ENCODE measurements at places on chromosomes 11 and 22. TPM values are rescaled to one million over a fixed set of nuclear protein-coding genes. Genes with fewer than 3 reads are reported as not detected.
A peak's percentile ranks its signal among the peaks of the same experiment; 100 is the strongest.

- no peaks in the 10 kb centered on the region for H3K27me3 ChIP-seq
- peak overlapping the region; percentile 3 for H3K27ac ChIP-seq
- peaks cover 34% of the 10 kb centered on the region for H3K4me1 ChIP-seq
- H3K4me3 ChIP-seq, result no peak overlapping the region
Observed at GRCh38 chr22:32796865-32797573, 4.5 kb upstream of the TIMP3 start.

DNA sequence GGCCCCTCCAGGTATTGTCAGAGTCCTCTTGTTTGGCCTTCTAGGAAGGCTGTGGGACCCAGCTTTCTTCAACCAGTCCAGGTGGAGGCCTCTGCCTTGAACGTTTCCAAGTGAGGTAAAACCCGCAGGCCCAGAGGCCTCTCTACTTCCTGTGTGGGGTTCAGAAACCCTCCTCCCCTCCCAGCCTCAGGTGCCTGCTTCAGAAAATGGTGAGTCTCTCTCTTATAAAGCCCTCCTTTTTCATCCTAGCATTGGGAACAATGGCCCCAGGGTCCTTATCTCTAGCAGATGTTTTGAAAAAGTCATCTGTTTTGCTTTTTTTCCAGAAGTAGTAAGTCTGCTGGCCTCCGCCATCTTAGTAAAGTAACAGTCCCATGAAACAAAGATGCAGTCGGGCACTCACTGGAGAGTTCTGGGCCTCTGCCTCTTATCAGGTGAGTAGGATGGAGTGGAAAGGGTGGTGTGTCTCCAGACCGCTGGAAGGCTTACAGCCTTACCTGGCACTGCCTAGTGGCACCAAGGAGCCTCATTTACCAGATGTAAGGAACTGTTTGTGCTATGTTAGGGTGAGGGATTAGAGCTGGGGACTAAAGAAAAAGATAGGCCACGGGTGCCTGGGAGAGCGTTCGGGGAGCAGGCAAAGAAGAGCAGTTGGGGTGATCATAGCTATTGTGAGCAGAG, at the start of gene CD3E:
Gene CD3E (plus strand): TSS at position 163 of the 681 bp plus-strand sequence. CDS start 223 bp downstream, at position 386.
- no peak within 1 kb of the TSS for H3K4me3 ChIP-seq
- no peak within 1 kb of the TSS for H3K27ac ChIP-seq
- no peak for DNase-seq
- no peaks in the 10 kb centered on the region for H3K4me1 ChIP-seq
- no peaks in the 10 kb centered on the region for H3K36me3 ChIP-seq

Gene GRAMD1B
- 9.0 TPM for total RNA-seq

DNA sequence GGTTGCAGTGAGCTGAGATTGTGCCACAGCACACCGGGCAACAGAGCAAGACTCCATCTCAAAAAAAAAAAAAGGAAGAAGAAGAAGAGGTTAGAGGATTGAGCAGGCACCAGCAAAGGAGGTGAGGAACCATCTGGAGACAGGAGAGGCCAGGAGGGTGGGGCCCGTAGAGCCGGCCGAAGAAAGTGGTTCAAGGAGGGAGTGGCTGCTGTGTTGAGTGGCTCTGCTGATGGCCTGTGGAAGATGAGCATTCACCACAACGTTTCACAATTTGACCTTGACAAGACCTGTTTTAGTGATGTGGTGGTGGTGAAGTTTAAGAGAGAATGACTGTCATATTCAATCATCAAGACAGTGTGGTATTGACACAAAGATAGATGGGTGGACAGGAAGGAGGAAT, 6.8 kb upstream of the CTSD start:
- H3K27ac ChIP-seq, result no peak overlapping the region
- no peaks in the 10 kb centered on the region for H3K36me3 ChIP-seq
- H3K4me1 ChIP-seq, result peaks cover 13% of the 10 kb centered on the region
- no peak overlapping the region for H3K4me3 ChIP-seq
- DNase-seq, result no peak

GRCh38 chr11:72493426-72494108, 59.2 kb upstream of the CLPB start:
- H3K27me3 ChIP-seq, result no peaks in the 10 kb centered on the region
- no peak overlapping the region for H3K27ac ChIP-seq
- no peaks in the 10 kb centered on the region for H3K36me3 ChIP-seq
- peaks cover 5% of the 10 kb centered on the region for H3K4me1 ChIP-seq
- no peak overlapping the region for H3K4me3 ChIP-seq
- no peak for DNase-seq

DNA sequence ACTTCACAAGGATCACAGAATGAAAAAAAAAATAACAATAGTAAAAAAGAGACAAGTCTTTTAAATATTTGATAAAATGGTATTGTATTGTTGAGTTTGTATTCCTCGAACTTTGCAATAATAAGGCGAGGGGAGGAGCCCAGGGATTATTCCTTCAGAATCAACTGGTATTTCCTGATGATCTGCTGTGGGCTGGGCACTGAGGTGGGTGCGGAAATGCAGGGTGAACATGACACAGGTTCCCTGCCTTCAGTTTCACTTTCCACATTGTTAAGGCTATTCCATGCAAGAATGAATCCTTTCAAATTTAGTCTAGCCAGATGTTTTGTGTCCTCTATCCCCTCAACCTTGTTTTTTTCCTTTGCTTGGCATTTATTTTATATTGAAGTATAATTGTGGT, 2.1 kb upstream of the EIF3M start:
- no peak for DNase-seq
- H3K36me3 ChIP-seq, result no peaks in the 10 kb centered on the region
- no peak overlapping the region for H3K27ac ChIP-seq
- H3K27me3 ChIP-seq, result no peaks in the 10 kb centered on the region
- no peak overlapping the region for H3K4me3 ChIP-seq
- peaks cover 23% of the 10 kb centered on the region for H3K4me1 ChIP-seq

DNA sequence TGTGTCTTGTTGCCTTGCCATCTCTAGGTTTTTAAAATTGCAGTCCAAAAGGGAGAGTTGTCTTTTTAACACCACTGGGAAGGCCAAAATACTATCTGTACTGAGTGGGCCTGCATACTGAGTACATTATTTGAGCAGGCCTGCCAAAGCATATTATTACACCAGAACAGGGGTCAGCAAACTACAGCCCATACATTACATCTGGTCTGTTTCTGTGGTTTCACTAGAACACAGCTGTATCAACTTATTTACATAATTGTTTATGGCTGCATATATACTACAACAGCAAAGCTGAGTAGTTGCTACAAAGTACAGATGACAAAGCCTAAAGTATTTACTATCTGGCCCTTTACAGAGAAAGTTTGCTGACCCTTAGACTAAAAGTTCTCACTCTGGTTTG, 74.0 kb downstream of the USP35 start:
- H3K27ac ChIP-seq, result no peak overlapping the region
- no peaks in the 10 kb centered on the region for H3K36me3 ChIP-seq
- DNase-seq, result no peak
- H3K4me3 ChIP-seq, result no peak overlapping the region

DNA sequence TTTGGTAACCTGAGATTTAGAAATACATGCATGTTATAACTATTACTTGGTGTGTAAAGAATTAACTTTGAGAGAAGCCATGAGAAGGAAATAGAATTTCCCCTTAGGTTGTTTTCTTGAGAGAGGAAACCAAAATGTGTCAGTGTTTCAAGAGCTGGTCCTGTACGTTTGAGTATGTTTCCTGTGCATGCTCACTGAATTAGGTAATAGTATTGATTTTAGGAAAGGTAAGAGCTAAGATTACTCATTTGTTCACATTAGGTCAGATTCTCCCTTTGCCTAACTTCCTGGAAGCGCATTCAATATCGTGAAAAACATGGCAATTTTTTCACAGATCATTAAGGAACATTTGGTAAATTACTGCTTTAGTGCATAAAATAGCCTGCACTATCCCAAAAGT, 49.3 kb upstream of the RDX start:
- H3K27me3 ChIP-seq, result no peaks in the 10 kb centered on the region
- no peak for DNase-seq
- no peaks in the 10 kb centered on the region for H3K36me3 ChIP-seq
- H3K4me3 ChIP-seq, result no peak overlapping the region
- peaks cover 17% of the 10 kb centered on the region for H3K4me1 ChIP-seq

Gene BTG4
- total RNA-seq, result not detected

GRCh38 chr11:44427432-44427831, 117.5 kb upstream of the ALX4 start:
- no peak for DNase-seq
- peaks cover 58% of the 10 kb centered on the region for H3K27me3 ChIP-seq
- no peak overlapping the region for H3K27ac ChIP-seq
- no peaks in the 10 kb centered on the region for H3K36me3 ChIP-seq

Gene PKP3
- total RNA-seq, result 65.7 TPM

Gene MUC2
- total RNA-seq, result 0.04 TPM

Gene IGF2
- 3,275 TPM for total RNA-seq

- H3K4me3 ChIP-seq, result no peak overlapping the region
- peaks cover 13% of the 10 kb centered on the region for H3K4me1 ChIP-seq
- no peaks in the 10 kb centered on the region for H3K27me3 ChIP-seq
- no peaks in the 10 kb centered on the region for H3K36me3 ChIP-seq
Observed at GRCh38 chr22:30121960-30122359, 41.7 kb downstream of the HORMAD2 start.

GRCh38 chr22:30287648-30288418, 1.5 kb downstream of the CASTOR1 start:
- peak overlapping the region; percentile 84 for H3K27ac ChIP-seq
- H3K4me3 ChIP-seq, result peak overlapping the region; percentile 70
- peaks cover 4% of the 10 kb centered on the region for H3K36me3 ChIP-seq
- DNase-seq, result peak; percentile 41

GRCh38 chr11:32610797-32611352, 27.2 kb downstream of the EIF3M start:
- H3K4me3 ChIP-seq, result no peak overlapping the region
- DNase-seq, result no peak
- H3K27ac ChIP-seq, result peak overlapping the region; percentile 43
- peaks cover 31% of the 10 kb centered on the region for H3K36me3 ChIP-seq

DNA sequence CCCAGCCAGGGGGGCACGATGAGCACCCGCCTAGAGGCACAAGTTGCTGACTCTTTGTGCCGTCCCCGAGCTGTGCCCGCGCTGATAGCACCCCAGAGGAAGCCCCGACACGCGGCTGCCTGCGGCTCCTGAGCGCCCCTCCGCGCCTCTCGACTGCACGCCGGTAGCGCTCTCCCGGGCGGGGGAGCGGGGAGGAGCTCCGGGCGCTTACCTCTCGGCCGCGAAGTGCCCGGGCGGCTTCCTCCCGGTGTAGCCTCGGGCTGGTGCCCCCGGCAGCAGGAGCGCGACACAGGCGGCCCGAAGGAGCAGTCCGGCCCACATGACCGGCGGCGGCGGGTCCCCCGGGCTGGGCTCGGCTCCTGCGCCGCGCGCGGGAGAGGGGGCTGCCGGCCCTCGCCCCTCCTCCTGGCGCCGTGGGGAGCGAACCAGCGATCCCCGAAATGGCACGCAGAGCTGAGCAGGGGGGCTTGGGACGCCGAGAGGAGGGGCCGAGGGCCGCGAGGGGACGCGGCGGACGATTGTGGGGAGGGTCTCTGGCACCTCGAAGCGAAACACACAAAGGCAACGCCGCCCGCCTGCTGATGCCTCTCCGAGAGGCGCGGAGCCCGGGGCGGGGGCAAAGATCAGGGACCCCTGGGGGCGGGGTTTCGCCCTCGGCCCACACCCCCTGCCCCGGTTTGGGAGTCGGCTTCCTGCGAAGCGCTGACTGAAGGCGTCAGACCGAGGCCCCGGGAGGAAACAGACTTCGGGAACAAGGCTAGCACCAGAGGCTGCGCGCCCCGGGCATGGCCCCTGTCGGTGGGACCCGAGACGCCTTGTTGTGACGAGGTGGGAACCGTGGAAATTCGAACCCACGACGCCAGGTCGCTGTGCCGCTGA, at the start of gene VWCE:
Gene VWCE (minus strand): TSS at position 600 of the 879 bp plus-strand sequence. CDS start 279 bp downstream, at position 321.
- H3K4me3 ChIP-seq, result peak within 1 kb of the TSS; percentile 74
- peaks cover 20% of the 10 kb centered on the region for H3K27me3 ChIP-seq
- H3K4me1 ChIP-seq, result peaks cover 11% of the 10 kb centered on the region

Gene AASDHPPT
- 59.6 TPM for total RNA-seq

Gene EHF
- total RNA-seq, result 1.0 TPM

DNA sequence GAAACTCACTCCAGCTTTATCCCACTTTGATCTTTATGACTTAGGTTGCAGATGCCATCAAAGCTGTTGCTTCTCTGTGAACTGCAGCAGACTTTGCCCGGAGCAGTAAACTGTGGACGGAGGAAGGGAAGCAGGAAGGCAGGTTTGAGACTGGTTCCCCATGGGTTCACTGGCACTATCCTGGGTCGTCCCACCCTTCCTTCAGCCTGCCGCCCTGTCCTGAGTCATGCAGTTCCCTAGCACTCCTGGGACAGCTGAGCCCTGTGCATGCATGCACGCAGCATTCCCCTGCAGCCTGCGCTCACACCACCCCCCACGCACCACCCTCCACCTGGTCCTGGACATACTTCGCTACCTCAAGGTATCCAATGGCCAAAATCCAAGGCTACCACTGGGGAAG, 23.5 kb upstream of the P2RY2 start:
- H3K4me3 ChIP-seq, result no peak overlapping the region
- H3K36me3 ChIP-seq, result no peaks in the 10 kb centered on the region
- peak overlapping the region; percentile 47 for H3K27ac ChIP-seq

Gene CLDN5
- not detected for total RNA-seq

DNA sequence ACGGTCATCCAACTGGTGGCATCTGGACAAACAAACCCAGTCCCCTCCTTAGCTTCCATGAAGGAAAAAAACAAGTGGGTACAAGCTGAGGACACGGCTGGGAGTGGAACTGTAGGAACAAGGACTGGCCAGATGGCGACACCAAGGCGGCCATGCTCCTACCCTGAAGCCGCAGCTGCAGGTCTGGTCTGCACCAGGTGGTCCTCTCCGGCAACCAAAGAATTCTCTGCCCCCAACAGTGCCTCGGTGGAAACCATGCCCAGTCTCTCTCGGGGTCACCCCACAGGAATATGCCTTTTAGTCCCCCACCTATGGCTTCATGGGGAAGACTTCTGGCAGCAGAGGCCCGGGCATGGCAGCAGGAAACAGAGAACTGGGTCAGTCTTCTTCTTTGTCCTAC, 22.6 kb downstream of the OVOL1 start:
- no peak overlapping the region for H3K4me3 ChIP-seq
- peaks cover 3% of the 10 kb centered on the region for H3K4me1 ChIP-seq
- peaks cover 15% of the 10 kb centered on the region for H3K27me3 ChIP-seq
- no peaks in the 10 kb centered on the region for H3K36me3 ChIP-seq
- DNase-seq, result no peak

- no peak overlapping the region for H3K27ac ChIP-seq
- no peak for DNase-seq
- H3K4me3 ChIP-seq, result no peak overlapping the region
- H3K4me1 ChIP-seq, result peaks cover 30% of the 10 kb centered on the region
- no peaks in the 10 kb centered on the region for H3K36me3 ChIP-seq
Observed at GRCh38 chr11:115170133-115170815, 333.9 kb downstream of the CADM1 start.

- no peak for DNase-seq
- H3K36me3 ChIP-seq, result peaks cover 18% of the 10 kb centered on the region
- peaks cover 36% of the 10 kb centered on the region for H3K4me1 ChIP-seq
- H3K27ac ChIP-seq, result peak overlapping the region; percentile 74
Observed at GRCh38 chr11:113314065-113314388, 356 bp upstream of the TTC12 start.
